Jurkat, Clone E6-1 (cell line): ENCODE measurements at places on chromosomes 12 and 14.

DNA sequence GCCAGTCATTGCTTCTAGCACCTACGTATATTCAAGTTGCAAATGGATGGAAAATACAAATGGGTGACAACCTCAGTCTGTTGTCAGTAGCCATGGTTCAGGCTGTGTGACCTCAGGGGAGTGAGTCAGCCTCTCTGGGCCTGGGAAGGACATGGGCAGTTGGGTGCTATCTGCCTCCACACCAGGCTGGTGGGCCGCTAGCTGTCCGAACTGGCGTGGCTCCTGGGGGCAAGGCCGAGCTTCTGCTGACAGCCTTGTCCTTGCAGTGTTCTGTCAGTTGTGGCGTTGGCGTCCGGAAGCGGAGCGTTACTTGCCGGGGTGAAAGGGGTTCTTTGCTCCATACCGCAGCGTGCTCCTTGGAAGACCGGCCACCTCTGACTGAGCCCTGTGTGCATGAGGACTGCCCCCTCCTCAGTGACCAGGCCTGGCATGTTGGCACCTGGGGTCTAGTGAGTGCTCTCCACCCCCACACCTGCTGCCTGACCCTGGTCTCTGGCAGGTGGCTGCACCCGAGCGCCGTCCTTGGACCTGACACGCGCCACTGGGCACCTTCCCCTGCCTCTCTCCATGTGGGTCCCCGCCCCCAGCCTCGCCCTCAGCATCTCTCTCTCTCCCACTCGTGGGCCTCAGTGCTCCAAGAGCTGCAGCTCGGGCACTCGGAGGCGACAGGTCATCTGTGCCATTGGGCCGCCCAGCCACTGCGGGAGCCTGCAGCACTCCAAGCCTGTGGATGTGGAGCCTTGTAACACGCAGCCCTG, 17.1 kb downstream of the PAPLN start:
- DNase-seq, result no peak

- no peak for DNase-seq
Observed at GRCh38 chr12:27012239-27012981, 1.8 kb downstream of the TM7SF3 start.

- no peak for DNase-seq
Observed at GRCh38 chr12:2082321-2082720, 29.5 kb downstream of the CACNA1C start.

GRCh38 chr12:113971392-113971791, 5.3 kb upstream of the RBM19 start:
- DNase-seq, result no peak

DNA sequence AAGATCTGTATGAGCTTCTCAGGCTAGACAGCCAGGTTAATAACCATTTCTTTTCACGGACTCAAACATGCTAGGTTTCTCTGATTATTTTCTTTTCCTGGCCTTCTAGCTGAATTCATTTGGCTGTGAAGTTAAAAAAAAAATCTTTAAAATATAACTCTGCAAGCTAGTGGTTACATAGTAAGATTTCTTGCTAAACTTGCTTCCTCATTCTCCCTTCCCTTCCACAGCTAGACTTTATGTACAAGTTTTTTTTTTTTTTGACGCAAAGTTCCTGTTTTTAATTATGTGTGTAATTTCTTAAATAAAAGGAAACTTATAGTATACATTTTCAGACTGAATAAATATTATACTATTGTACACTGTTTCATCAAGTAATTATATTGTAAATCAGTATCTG, 145.4 kb downstream of the TMTC2 start:
- DNase-seq, result no peak

GRCh38 chr14:64767215-64767964, 63.2 kb downstream of the PLEKHG3 start:
- no peak for DNase-seq

DNA sequence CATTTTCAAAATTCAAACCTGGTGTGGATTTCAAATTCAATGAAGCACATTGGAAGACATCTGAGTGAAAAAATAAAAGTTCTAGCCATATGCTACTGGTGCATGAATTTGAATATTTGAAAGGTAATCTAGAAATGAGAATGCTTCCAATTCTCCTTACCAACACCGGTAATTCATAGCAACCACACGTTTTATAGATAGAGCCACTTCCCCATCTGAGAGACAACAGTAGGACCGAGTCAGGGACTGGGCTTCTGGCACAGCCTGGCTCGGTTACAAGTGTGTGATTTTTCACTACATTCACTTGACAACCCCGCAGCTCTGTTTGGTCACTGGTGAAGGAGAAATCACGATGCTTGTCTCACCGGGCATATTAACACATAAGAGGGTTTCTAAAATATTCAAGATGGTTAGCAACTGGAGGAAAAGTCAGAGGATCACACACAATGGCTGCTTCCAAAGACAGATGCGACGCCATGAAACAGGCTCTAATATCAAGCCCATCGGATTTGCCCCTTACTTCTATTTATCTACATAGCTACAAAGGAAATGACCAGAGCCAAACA, 86.5 kb upstream of the FOXN3 start:
- no peak for DNase-seq

DNA sequence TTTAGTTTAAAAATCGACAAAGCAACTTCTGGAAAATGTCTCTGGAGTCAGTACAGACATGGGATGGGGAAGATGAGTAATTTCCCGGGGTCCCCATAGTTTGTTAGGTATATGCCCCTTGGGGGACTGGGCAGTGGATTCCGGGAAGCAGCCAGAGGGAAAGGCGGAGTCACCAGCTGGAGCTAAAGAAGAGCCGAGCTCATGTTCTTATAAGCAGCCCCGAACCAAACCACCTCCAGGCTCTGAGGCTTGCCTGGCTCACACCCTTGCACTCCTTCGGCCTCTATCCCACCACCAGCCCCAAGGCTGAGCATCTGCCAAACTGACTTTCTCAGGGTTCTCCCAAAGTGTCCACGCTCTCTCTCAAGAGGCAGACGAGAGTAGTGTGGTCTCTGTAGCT, 117.8 kb downstream of the PAH start:
- no peak for DNase-seq

GRCh38 chr14:89485264-89485663, 68.2 kb upstream of the FOXN3 start:
- DNase-seq, result no peak

GRCh38 chr12:49562831-49563230, 5.1 kb downstream of the MCRS1 start:
- no peak for DNase-seq

DNA sequence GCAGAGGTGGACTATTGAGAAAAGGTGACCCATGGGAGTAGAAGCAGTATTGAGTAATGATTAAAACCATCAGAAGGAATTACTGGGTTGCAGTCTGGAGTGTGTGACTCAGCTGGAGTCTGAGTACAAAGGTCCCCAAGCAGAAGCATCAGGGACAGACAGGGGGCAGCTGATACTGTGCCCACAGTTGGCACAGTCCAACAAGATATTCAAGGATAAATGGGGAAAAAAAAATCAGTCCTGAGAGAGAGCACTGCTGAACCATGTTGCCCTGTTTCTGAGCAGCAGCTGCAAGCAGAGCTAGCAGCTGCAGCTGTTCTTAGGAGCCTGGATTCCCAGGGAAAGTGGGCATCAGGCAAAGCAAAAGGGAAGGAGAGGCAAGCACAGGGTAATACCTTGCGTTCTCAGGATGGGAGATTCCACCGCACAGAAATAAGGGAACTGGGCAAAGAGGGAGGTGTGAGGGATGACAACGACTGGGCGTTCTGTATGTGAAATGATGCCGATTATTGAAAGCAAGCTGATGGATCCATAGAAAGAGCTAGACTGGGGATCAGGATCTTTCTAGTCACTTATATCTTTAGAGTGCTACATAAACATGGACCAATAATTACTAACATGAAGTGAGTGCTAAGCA, 17.7 kb downstream of the NEUROD4 start:
- DNase-seq, result no peak

- DNase-seq, result peak; percentile 44
Observed at GRCh38 chr12:119412811-119413794, 78.6 kb downstream of the CCDC60 start.

DNA sequence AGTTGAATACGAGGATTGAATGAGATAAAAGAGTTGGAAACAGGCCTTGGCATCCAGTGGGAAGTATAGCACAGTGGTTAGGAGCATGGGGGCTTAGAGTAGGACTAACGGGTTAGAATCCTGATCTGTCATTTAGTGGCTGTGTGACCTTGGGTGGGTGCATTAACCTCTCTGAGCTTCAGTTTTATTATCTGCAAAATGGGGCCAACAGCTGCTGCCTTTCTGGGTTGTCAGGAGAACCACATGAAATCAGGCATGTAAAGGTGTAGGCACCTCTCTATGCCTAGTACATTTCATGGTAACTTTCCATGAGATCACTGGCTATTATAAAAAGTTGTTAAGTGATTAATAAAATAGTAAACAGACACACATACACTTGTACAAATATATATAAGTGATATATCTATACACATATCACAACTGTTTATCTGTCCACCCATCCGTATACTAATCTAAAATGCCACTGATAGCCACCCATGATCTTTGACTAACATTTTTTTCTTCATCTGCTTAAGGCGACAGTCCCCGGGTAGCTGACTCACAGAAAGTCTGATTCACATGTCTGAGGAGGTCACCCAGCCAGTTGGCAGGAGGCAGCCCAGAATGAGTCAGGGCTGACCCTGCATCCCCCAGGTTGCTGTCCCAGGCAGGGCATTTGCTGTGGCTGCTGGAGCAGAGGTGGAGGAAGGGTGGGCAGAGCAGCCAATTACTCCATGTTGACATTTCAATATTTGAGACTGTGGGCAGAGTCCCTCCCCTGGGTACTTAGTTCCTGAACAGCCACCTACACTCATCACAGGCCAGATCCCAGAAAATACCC, 125.6 kb upstream of the NOS1 start:
- DNase-seq, result no peak

GRCh38 chr12:52181746-52182145, 10.1 kb downstream of the KRT80 start:
- no peak for DNase-seq

DNA sequence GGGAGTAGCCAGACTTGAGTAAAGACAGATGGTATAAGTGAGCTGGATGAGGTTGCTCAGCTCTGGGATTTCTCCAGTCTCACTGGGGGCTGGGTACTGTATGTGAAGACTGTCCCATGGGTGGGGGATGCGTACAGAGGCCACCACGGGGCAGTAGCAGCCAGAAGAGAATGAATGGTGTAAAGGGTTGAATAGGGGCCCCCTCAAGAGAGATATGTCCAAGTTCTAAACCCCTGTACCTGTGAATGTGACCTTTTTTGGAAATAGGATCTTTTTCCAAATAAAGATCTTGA, 21.8 kb upstream of the BCDIN3D start:
- no peak for DNase-seq

DNA sequence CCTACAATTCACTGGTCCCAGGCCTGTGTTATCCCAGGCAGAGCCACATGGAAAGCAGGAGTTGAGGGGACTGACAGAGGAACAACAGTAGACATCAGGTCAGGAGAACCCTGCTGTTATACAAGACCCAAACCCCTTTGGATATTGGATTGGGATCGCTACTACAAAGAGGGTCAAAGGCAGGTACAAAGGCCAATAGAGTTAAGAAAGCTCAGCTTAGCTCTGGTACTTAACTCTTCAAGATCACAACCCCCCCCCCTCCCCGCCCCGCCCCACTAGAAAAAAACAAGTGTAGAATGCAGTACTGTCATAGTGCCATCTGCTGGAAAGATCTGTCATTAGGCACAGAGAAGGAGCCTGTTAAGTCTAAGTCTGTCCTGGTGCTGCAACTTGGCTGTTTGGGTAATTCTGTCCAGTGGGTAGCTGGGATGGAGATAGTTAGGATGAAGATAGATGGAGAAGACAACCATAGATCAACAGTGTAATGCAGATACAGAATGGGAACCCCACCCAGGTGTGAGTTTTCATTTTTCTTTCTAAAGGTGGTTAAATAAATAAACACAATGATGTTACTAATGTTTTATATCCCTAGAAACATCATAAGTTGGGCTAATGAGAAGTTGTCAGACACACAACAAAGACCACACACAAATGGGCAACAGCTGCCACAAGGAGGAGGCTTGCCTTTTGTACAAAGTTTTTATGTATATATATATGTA, 17.2 kb downstream of the REM2 start:
- peak; percentile 68 for DNase-seq

GRCh38 chr12:110222027-110222426, 59.0 kb upstream of the ATP2A2 start:
- DNase-seq, result no peak

- DNase-seq, result no peak
Observed at GRCh38 chr12:43550831-43551271, 1.2 kb downstream of the ADAMTS20 start.

GRCh38 chr12:112422531-112422930, 3.8 kb downstream of the PTPN11 start:
- DNase-seq, result no peak

DNA sequence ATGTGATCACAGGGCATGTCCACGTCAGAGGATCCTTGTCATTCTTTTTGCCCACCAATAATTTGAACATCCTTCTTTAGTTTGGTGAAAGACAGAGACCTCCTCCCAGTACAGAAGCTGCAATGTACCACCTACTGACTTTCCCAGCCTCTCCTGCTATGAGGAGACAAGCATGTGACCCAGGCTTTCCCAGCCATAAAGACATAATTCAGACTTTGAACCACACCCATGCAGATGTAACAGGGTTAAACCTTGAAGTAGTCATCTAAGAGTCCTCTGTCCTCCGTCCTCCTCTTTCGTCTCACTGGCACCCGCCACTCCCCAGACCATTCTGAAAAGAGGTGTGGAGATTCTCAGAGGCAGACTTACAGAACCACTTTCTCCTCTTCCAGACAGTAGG, 120.8 kb downstream of the KCNK10 start:
- DNase-seq, result no peak

DNA sequence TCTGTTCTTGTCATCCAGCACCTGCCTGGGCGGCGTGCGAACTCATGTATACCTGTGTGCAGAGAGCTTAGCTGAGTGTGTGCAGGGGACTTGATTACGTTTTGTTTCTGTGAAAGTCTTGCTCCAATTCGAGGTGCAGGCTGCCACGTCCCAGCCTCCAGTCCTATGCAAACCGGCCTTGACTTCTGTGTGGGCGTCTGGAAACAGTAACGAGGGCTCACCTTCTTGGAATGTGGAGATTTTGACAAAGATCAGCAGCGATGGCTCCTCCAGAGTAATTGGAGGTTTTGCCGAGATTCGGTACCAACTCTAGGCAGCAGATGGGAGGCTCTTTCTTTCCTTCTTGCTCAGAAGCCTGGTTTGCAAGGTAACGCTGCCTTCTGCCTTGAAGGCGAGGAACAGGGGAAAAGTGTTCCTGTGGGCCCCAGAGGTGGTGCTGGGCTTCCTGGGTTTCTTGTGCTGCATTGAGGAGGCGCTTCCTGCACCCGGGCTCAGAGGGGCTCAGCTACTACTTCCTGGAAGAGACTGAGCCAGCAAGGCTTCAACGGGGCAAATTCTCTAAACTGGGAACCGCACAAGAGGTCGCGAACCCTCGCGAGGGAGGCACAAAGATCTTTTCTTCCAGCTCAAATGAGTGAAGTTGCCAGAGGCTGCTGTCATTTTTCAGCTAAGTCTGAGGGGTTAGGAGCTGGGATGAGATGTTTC, 249.0 kb downstream of the AACS start:
- no peak for DNase-seq

DNA sequence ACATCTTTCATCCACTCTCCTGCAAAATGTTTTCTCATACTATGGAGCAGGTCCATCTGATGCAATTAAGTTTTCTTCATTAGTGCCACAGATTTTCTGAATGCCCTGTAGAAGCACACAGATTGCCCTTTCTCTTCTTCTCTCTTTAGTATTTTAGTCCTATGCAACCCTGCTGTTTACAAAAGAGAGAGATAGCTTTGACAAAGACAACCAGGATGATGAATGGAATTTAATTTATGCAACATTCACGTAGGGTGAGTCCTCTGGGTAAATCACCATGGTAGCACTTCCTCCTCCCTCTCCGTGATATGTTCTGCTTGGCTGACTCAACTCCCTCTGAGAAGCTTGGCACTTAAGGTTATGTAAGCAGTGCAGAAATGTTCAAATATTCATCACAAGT, 400.9 kb upstream of the PDE3A start:
- no peak for DNase-seq

GRCh38 chr12:54565310-54565985, 16.0 kb downstream of the PDE1B start:
- DNase-seq, result no peak
